ENCODE measurements at places on chromosomes 12 and 14. TPM values are rescaled to one million over a fixed set of nuclear protein-coding genes. Genes with fewer than 3 reads are reported as not detected.

Gene CMKLR1
- 7.8 TPM for total RNA-seq

Gene IRF2BPL
- 49.2 TPM for total RNA-seq

Gene VRTN
- total RNA-seq: not detected

Gene TAS2R19
- total RNA-seq: 0.85 TPM

Gene LRRC9
- 0.18 TPM for total RNA-seq

Gene PPP1R36
- total RNA-seq: 0.44 TPM

Gene HVCN1
- total RNA-seq: 33.4 TPM

Gene TRIM9
- 0.29 TPM for total RNA-seq

Gene RPGRIP1
- 1.0 TPM for total RNA-seq
